CD4-positive, alpha-beta T cell treated with Interleukin-4 for 1 hour (primary cell): ENCODE measurements at places on chromosomes 12 and 14.

DNA sequence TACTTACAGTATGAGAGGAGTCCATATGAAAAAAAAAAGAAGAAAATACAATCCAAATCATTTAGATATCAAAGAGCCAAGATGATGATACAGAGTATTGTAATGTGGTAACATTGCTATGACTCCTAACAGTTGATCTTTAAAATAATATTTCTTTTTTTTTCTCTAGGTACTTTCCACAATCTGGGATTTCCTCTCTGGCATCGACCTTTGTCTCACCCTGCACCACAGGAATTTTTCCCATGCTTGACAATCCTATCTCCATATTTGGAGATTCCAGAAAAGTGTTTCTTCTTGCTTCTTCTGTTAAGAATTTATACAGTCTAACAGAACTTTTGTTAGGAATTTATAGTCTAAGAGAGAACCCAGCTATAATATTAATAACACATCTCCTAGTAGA, 184.4 kb downstream of the ITPR2 start:
- no peak for DNase-seq

GRCh38 chr12:82805812-82806497, 119.2 kb downstream of the TMTC2 start:
- no peak for DNase-seq

DNA sequence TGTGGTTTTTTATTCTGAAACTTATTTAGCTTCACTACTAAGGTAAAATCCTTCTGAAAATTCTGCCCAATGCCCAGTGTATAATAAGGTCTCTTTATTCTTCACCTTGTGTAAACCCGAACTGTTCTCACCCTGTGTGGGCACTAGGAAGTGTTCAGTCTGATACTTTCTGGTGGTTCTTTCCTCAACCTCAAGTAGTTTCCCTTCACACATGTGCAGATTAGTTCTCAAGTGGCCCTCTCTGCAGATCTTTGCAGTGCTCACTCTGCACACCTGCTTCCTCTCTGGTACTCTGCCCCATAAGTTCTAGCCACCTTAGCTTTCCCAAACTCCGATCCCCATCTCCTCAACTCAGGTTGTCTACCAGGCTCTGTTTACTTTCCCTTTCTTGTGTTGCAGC, 61.6 kb downstream of the RAD51B start:
- peak; percentile 12 for DNase-seq

GRCh38 chr14:51069055-51069454, 25.9 kb downstream of the TRIM9 start:
- no peak for DNase-seq

GRCh38 chr14:99244941-99245563, 26.9 kb downstream of the BCL11B start:
- no peak for DNase-seq

DNA sequence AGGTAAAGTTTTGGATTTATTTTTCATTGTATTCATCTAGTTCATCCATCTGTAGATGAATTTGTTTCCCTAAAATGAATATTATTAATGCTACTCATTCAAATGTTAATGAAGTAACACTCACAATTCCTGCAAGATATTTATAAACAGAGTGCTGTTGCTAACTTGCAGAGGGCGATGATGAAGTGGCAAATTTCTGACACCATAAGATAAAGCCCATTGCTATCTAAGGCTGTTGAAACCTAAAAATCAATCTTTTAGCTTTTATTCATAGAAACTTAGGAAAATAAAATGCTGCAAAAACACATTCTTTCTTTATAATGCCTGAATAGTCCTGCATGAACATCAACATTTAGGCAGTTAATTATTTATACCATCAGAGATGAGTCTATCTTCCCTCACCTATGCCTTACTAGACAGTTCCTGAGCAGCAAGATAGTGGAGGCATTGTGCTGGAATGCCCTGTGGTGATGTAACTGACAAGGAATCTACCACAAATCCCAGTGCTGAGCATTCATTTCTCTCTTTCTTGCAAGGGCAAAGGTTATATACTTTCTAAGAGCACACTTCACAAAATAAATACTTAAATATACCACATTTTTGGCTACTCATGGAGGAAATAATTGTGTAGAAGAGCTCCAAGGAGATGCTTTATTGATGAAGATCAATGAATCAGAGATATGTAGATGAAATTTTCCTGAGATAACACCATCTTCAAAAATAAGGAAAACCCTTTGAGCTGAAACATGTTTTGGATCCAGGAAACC, 57.6 kb downstream of the LMNTD1 start:
- no peak for DNase-seq

DNA sequence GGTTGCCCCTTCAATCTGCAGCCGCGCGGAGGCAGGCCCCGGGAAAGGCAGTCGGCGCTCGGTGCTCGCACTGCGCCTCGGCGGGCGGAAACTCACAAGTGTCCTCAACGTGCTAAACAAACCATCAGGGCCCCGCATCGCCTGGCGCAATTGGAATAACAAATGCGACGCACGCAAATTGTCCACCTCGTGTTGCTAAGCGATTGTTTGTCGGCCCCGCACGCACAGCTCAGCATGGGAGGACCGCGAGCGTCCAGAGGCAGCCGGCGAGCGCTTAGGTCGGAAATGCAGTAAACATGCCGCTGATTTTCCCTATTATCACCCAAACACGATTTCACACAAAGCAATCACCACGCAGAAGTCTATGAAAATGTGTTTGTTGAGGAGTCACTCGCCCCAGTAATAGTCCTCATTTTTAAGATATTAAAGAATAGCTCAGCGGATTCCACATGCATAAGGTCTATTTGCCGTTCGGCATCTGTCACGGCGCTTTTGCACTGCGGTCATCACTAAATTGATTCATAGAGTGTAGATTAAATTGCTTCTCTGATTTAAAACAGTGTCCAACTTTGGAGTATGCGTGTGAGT, 3.2 kb upstream of the GSC start:
- DNase-seq: no peak

- no peak for DNase-seq
These were observed 49.2 kb downstream of the ARF6 start for GRCh38 chr14:49942090-49942489.

DNA sequence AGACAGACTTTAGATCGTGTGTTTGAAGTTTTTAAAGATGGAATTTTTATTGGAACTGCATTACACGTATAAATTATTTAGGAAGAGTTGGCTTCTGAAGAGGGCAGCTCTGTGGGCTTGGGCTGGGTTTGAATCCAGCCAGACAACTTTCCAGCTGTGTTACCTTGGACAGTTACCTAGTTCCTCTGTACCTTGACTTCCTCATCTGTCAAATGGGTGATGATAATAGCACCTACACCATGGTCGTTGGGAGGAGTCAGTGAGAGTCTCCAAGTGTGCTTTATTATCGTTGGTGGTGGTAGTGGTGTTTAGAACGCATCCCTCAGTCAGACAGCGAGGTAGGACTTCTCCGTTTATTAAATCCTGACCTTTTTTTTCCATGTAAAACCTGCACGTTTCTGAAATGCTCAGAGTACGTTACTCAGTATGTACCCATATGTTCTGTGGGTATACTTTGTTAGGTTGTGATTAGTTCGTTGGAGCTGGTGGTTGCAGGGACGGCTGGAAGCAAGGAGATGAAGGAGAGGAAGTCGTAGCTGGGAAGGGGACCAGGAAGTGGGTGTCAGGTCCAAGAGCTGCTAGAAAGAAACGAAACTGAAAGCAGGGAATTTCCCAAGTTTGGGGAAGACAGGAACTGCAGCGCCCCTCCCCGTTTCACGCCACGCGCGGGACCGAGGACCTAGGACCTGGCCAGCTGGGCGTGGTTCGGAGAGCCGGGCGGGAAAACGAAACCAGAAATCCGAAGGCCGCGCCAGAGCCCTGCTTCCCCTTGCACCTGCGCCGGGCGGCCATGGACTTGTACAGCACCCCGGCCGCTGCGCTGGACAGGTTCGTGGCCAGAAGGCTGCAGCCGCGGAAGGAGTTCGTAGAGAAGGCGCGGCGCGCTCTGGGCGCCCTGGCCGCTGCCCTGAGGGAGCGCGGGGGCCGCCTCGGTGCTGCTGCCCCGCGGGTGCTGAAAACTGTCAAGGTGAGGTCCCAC, at the start of gene OAS3:
TSS of gene OAS3 (plus strand) at position 734 of the 979 bp plus-strand sequence. CDS start at position 791, 57 bp downstream.
- peak; percentile 87 for DNase-seq

DNA sequence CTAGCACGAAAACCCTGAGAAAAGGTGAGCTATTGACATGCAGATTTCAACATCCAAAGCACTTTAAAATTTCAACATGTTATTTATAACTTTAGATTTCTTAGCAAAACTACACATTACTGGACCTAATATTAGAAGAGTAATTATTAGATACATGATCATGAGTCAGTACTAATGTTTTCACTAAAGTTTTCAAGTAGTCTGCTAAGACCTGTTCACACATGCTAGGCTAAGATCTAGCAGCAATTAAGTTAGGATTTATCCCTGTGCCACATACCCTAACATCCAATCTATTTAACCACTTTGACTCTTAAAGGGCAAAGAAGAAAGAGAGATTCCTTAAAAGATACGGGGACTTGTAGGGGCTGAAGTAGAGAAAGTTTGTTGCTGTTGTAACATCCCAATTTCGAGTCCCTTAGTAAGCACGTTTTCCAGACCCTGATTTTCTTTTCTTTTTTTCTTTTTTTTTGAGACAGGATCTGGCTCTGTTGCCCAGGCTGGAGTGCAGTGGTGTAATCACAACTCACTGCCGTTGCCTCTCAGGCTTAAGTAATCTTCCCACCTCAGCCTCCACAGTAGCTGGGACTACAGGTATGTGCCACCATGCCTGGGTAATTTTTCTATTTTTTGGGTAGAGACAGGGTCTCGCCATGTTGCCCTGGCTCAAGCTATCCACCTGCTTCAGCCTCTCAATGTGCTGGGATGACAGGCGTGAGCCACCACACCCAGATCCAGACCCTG, 102.5 kb upstream of the ATF7IP start:
- DNase-seq: no peak

DNA sequence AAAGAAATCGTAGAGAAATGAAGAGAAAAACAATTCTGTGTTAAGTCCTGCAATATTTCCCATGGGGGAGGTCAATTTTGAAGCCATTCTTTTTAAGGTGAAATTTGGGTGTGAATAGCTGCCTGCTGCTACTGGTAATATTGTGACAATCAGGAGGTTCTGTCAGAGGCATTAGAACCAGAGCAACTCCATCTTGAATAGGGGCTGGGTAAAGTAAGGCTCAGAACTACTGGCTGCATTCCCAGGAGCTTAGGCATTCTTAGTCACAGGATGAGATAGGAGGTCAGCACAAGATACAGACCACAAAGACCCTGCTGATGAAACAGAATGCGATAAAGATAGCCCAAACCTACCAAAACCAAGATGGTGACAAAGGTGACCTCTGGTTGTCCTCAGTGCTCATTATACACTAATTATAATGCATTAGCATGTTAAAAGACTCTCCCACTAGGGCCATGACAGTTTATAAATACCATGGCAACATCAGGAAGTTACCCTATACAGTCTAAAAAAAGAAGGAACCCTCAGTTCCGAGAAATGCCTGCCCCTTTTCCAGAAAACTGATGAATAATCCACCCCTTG, 24.8 kb upstream of the MTHFD1 start:
- no peak for DNase-seq
